ENCODE measurements at places on chromosomes 4 and X.

DNA sequence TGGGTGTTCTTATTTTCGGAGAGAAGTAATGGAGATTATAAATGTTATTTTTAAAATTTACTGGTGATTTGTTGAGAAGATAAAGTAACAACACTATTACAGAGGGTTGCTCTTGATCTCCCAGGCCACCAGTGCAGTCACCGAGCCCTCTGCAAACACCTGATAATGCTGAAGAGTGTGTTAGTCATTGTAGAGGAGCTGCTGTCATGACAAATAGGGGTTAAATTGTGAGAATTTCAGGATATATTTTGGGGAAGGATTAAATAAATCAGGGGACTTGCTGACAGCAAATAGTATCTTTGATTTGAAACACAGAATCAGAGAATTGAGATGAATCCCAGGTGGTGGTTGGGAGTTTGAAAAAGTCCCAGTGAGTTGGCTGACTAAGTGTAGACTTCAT, 16.7 kb upstream of the HAND2 start:
- no peak for DNase-seq

DNA sequence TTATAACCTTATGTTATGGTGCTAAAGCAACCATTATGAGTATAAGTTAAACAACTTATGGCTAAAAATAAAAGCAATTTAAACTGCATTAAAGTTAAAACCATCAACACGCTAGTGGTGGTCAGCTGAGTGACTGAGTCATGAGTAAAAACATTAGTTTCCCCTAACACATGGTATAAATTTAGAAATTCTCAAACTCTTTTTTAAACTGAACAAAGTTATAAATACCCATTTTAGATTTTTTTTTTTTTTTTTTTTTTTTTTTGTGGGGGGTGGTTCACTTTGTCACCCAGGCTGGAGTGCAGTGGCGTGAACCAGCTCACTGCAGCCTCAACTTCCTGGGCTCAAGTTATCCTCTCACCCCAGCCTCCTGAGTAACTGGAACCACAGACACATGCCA, 5.4 kb upstream of the BBS7 start:
- no peak for DNase-seq

DNA sequence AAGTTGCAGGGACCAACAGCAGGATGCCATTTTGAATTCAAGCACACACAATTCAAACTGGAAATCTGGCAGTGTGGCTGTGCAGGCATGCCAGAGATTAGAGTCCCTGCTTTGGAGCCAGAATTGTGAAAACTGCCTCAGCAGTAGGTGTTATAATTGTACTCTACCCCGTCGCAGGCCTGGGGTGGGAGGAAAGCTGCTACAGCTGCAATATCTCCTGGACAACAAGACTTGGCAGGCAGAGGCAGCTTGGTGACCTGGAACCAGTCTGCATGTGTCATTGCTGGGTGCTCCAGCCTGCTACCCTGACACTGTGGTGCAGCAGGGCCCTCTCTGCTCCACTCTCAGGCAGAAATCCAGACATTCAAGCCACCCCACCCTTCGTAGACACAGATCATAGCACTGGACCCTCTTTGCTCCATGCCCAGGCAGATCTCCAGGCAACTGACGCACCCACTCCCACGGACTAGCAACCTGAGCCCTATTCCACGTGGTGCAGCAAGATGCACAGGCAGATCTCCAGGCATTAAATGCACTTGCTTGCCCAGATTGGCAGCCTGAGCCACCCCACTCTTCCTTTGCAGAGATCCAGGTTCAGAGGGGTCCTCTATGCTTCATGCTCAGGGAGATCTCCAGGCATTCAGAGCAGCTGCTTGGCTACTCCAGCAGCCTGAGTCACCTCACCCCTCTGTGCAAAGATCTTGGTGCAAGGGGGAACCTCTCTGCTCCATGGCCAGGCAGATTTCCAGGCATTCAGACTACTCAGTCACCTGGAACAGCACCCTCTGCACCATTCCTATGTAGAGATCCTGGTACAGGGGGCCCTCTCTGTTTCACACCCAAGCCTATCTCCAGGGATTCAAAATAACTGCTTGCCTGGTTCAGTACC, 140.5 kb downstream of the LRBA start:
- no peak for DNase-seq

- no peak for DNase-seq
These were observed 169.9 kb upstream of the FMR1 start for GRCh38 chrX:147741776-147742175.

- DNase-seq = no peak
These were observed 366.6 kb upstream of the GALNT7 start for GRCh38 chr4:172802032-172802431.

GRCh38 chr4:184613405-184613804, 35.8 kb downstream of the CASP3 start:
- DNase-seq = no peak

- DNase-seq = no peak
These were observed 28.2 kb downstream of the WDFY3 start for GRCh38 chr4:84938316-84938715.

DNA sequence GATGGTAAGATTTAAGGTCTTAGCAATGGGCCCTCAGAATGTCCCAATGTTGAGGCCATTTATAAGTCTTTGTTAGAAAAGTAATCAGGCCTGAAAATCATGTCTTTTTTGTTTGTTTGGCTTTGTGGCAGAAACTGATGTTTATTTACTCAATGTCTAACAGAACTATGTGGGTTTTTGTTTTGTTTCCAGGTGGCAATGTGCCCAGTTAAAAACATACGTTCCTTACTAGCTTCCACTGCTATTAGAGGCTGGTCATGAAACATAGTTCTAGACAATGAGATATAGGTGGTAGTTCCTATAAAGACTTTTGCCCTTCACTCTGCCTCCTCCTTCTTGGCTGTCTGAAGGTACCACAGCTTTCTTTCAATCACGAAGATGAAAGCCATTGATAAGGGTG, 108.8 kb downstream of the C4orf51 start:
- DNase-seq = no peak

- no peak for DNase-seq
These were observed 71.4 kb upstream of the TTC29 start for GRCh38 chr4:147017081-147017480.

- DNase-seq = no peak
These were observed 92.6 kb downstream of the IL13RA2 start for GRCh38 chrX:114924856-114925255.

Measured in lower leg skin (tissue), 4 donors.